ENCODE measurements at places on chromosomes 12 and 14. TPM values are rescaled to one million over a fixed set of nuclear protein-coding genes. Genes with fewer than 3 reads are reported as not detected.

- DNase-seq, result no peak
These were observed at the start of gene OTX2 for GRCh38 chr14:56810147-56810719. TSS of gene OTX2 (minus strand) at chr14:56810479. CDS start at chr14:56805456, 5,023 bp downstream.

- no peak for DNase-seq
These were observed 31.9 kb upstream of the PAPOLA start for GRCh38 chr14:96470331-96470730.

DNA sequence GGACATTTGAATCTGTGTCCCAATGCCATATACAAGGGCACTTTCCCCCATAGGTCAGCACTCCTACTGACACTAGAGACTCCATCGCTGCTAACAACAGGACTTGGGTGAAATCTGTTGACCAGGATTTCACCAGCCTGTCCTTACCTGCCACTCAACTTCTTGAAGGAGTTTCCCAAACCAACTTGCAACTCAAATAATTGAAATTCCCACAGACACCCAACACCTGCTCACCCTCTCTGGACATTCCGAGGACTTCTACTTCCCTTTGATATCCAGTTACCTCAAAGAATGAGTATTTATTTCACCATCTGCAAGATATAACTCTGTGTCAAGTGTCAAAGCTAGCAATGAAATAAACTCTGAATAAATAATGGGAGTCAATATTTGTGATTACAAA, 44.6 kb downstream of the LLPH start:
- DNase-seq, result no peak

The LTB4R2 gene
- total RNA-seq, result 16.4 TPM
